ENCODE measurements at places on chromosomes 7 and 10.

- no peak for DNase-seq
Measured at GRCh38 chr7:95398155-95398940, 2.2 kb upstream of the PON3 start.

- DNase-seq, result no peak
Measured at GRCh38 chr10:120387326-120387725, 69.7 kb upstream of the PLPP4 start.

DNA sequence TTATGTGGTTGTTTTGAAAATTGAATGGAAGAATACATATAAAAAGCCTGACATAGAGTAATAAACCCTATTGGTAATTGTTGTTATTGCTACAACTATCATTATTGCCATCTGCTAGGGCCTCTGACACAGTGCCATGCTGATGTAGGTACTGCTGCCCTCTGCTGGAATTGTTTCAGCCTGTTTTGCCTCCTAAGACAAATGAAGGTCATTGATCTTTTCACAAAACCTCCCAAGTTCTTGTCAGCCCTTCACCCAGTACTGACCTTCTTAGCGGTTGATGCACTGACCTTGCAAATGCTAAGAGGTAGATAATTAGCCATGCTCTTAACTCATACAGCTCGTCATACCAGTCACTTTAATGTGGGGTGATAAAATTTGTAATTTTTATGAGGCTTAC is 975.2 kb downstream of the SORCS1 start:
- no peak for DNase-seq

- no peak for DNase-seq
Measured at GRCh38 chr10:120607710-120608703, 151.0 kb downstream of the PLPP4 start.

DNA sequence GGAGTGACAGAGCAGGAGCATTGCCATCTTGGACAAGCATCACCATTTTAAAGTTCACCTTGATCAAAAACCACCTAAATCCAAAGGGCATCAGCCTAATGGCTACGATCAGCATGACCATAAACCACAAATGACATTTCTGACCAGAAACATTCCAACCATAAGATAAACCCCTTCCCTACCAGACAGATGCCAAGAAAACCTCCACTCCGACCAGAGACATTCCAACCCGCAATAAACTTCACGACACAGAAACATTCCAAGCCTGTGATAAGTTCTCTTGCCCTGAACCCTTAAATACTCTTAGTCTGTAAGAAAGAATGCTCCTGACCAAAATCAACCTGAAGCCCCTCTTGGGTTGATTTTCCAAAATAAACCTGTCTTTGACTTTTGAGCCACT is 606.9 kb downstream of the POM121L12 start:
- no peak for DNase-seq
